Glutamatergic neuron (in vitro differentiated cells): ENCODE measurements at places on chromosomes 5 and 9.

DNA sequence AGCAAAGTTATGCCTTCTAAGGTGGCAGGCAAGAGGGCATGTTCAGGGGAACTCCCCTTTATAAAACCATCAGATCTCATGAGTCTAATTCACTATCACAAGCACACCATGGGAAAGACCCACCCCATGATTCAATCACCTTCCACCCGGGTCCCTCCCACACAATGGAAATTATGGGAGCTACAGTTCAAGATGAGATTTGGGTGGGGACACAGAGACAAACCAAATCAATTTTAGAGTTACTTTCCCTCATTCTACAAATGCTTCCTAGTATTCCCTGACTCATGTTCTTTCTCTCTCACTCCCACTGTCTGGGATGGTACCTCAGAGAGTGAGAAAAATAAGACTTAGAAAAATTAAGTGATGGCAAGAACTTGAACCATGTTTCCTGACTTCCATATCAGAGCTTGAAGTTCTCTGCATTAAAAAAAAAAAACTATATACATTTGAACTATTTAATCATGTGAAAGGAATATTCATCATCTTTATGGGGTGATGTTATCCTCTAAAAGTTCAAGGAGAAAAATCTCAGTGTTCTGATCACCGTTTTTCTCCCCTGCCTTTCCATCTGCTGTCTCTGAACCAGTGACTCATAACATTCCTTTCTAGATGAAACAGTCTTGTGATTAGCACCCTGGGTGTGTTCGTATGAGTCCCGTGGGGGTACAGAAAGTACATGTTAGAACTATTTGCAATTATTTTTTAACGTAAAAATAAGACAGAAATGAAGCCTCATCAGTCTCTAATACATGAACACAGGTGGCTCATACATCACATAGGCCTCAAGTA is 282.9 kb downstream of the SLF1 start:
- H3K27ac ChIP-seq: no peak overlapping the region
- H3K4me1 ChIP-seq: no peaks in the 10 kb centered on the region
- H3K36me3 ChIP-seq: no peaks in the 10 kb centered on the region
- no peak for DNase-seq
- no peak overlapping the region for H3K4me3 ChIP-seq
- H3K27me3 ChIP-seq: no peaks in the 10 kb centered on the region

- DNase-seq: no peak
- H3K4me3 ChIP-seq: peak overlapping the region; percentile 40
- H3K27me3 ChIP-seq: peaks cover 2% of the 10 kb centered on the region
- no peaks in the 10 kb centered on the region for H3K36me3 ChIP-seq
Measured at GRCh38 chr5:116527582-116527981, 47.0 kb downstream of the SEMA6A start.

- peaks cover 4% of the 10 kb centered on the region for H3K27me3 ChIP-seq
- H3K4me1 ChIP-seq: peaks cover 12% of the 10 kb centered on the region
- DNase-seq: no peak
- H3K4me3 ChIP-seq: no peak overlapping the region
Measured at GRCh38 chr5:38404667-38405276, 146.4 kb downstream of the EGFLAM start.

GRCh38 chr9:71822456-71822855 is 54.1 kb upstream of the CEMIP2 start:
- H3K27me3 ChIP-seq: no peaks in the 10 kb centered on the region
- H3K4me3 ChIP-seq: no peak overlapping the region
- no peaks in the 10 kb centered on the region for H3K36me3 ChIP-seq
- H3K4me1 ChIP-seq: peaks cover 16% of the 10 kb centered on the region
- DNase-seq: no peak

DNA sequence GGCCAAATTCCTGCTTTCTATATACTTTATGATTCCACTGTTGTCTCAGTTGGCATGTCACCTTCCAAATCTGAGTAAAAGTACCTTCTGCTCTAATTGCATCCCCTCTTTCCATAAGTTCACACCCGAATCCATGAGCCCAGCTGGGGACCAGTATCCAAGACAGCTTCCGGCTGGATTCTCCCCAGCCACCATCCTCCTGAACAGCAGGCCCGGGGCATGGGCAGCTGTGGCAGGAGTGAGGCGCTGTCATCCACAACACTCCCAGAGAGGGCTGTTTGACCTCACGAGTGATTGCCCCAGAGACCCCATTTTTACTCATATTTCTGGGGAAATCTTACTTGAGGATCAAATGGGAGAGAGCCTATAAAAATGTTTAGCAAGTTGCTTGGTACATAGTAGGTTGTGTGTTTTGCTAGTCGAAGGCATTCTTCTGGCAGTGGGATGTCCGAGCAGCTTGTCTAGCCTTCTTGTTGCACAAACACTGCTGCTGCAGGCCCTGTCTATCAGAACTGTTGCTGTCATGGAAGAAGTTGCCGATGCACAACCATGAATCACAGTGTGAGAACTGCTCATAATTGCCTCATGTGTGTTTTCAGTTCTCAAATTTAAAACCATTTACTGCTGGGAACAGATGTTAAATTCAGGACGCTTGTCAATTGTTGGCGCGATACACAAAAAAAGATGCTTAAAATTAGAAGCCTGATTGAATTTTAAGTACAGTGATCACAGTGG is 93.8 kb downstream of the HSPA4 start:
- H3K4me3 ChIP-seq: no peak overlapping the region
- H3K36me3 ChIP-seq: peaks cover 14% of the 10 kb centered on the region
- H3K4me1 ChIP-seq: peaks cover 31% of the 10 kb centered on the region
- H3K27me3 ChIP-seq: peaks cover 8% of the 10 kb centered on the region
- peak; percentile 46 for DNase-seq
